ENCODE measurements at places on chromosomes 3 and 15. TPM values are rescaled to one million over a fixed set of nuclear protein-coding genes. Genes with fewer than 3 reads are reported as not detected.

SLC22A13 gene
- total RNA-seq, result 0.43 TPM

ADIPOQ gene
- total RNA-seq, result not detected

TNIK gene
- total RNA-seq, result 27.3 TPM

IQCF5 gene
- not detected for total RNA-seq

EPHA3 gene
- 0.22 TPM for total RNA-seq

ADAMTSL3 gene
- total RNA-seq, result not detected

SYNPR gene
- not detected for total RNA-seq

HACL1 gene
- total RNA-seq, result 23.0 TPM

SV2B gene
- not detected for total RNA-seq
